ENCODE measurements at places on chromosomes 5 and 9.

DNA sequence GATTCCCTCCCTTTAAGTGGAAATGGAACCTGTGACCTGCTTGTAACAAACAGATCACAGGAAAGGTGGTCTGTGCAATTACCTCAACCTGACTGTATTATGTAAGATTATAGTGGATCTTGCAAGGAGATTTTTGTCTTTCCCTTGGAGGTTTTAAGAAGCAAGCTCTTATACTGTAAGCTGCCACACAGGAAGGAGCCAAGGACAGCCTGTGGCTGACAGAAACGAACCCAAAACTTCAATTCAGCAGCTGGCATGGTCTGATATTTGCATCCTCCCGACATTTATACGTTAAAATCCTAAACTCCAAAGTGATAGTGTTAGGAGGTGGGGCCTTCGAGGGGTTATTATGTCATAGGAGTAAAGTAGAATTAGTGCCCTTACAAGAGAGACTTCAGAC lies 711.8 kb upstream of the CTNND2 start:
- DNase-seq = no peak

DNA sequence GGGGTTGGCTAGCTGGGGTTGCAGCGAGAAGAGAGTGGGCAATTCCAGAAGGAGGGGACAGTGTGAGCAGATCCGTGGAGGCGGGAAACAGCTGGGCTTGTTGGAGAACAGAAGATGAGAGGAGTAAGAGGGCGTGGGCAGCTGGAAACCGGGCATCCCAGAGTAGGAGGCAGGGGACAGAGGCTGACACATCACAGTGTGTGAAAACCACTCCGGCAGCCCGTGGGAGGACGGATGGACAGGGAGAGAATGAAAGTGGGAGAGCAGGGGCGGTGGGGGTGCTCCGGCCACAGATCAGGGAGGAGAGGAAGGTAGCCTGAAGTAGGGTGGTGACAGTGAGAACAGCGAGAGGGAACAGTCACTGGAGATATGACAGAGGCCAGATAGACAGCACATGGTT lies 8.3 kb upstream of the PSMB7 start:
- no peak for DNase-seq

- DNase-seq = no peak
Measured at GRCh38 chr9:89207026-89207425, 28.4 kb upstream of the SHC3 start.

- DNase-seq = no peak
Measured at GRCh38 chr9:73402081-73403028, 250.7 kb downstream of the ANXA1 start.

- no peak for DNase-seq
Measured at GRCh38 chr5:84816160-84816559, 431.5 kb upstream of the EDIL3 start.

GRCh38 chr5:93998951-93999455 lies 257.6 kb upstream of the POU5F2 start:
- DNase-seq = no peak

GRCh38 chr5:54876-55569 lies 36.9 kb upstream of the PLEKHG4B start:
- DNase-seq = no peak

- DNase-seq = no peak
Measured at GRCh38 chr9:21996438-21996837, 1.8 kb downstream of the CDKN2B-AS1 start.

DNA sequence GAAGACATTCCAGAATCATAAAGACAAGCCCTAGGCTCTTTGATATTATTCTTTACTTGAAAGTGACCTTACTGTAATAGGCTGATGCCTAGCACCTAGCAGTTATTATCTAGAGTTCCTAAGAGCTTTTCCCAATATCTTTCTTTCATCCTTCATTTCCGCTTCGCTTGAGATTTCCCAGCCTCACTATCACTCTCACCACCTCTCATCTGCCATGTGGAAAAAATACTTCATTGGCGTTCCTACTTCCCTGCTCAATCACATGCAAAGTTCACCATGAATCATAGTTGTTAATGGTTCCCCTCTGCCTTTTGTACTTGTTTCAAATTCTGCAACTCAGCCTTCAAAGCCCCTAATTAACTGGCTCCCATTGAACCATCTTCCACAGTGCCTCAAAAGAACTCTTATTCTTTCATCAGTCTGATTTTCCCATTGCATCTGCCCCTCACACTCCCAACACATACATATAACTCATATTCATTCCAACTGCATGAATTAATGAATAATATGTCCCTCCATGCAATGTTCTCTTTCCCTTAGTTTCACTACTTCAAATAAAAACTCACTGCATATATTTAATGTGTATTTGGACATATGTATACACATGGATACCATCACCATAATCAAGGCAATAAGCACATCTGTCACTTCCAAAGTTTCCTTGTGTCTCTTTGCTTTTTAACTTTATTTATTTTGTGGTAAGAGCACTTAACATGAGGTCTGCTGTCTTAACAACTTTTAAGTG lies 221.6 kb downstream of the PARP8 start:
- no peak for DNase-seq

- no peak for DNase-seq
Measured at GRCh38 chr5:59874675-59875074, 18.9 kb downstream of the PDE4D start.

DNA sequence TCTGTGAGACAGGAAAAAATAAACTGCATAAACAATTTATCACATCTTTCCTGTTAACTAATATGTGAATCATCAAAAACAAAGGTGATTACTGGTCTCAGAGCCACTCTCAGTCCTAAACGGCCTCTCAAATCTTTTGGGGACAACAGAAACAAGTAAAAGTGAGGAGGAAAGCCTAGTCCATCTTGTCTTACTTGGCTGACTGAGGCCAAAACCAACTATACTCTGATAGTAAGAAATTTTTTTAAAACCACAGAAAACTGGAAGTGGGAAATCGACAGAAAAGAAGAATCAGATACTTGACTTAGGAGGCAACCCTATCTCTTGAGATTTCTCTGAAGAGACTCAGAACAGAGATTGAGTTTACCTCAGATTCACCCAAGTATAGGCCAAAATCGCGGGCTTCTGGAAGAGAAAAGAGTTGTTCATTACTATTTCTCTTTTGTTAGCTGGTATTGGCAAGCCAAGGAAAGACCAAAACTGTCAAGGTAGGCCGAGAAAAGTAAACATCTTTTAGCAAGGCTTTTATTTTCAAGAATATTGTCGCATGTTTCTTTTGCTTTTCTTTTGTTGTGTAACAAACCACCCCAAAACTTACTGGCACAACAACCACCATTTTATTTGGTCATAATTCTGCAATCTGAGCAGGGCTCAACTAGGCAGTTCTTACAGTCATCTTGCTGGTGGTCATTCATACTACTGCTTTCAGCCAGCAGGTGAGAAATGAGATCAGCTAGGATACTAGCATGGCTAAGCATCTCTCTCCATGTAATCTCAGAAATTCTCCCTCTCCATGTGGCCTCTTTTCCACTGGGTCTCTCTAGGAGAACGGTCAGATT lies 46.1 kb downstream of the RFX3 start:
- no peak for DNase-seq

Data from activated T-helper 1 cell treated with anti-CD3 and anti-CD28 coated beads, Interleukin-2, amount 50 U/mL, for 16 hours (primary cell).